Activated CD8-positive, alpha-beta T cell treated with anti-CD3 and anti-CD28 coated beads, Interleukin-2, amount 10 ng/mL, durations not matched to agents 7 days and 5 days (primary cell): ENCODE measurements at places on chromosomes 2 and 18.

DNA sequence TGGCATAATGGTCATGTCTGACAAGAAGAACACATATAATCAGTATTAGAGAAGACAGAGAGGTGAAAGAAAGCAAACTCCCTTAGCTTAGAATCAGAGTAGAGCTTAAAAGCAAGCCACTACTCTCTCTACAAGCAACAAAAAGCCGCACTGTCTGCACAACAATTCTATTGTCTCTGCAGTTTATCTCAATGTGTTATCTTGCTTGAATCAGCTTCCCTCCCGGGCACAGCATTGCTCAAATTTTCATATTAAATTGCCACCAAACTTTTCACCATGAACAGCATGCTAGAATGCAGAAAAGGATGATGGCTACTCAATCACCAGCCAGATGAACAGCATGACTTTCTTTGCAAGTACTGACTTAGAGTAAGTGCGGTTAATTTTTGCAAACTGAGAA lies 356.0 kb upstream of the KYNU start:
- DNase-seq: no peak

DNA sequence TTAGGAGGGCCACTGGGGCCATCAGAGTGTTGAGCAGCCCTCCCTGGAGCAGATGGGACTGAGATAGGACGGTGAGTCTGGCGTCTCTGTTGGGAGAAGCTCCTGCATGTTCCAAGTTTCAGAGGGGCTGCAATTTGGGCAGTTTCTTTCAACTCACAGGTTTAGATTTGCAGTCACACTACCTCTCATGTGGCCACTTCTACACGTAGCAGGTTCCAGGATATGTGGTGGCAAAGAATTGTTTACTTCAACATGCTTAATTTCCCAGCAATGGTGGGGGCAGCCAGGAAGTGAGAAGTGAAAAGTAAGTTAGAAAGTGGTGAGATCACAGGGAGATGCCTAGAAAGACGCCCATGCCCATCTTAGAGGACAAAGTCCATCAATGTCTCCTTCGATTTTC lies 9.3 kb downstream of the NCK2 start:
- DNase-seq: peak; percentile 71

- no peak for DNase-seq
These were observed 7.4 kb upstream of the NTSR2 start for GRCh38 chr2:11677136-11678055.

GRCh38 chr2:235194351-235194750 lies 242.5 kb downstream of the SH3BP4 start:
- no peak for DNase-seq

DNA sequence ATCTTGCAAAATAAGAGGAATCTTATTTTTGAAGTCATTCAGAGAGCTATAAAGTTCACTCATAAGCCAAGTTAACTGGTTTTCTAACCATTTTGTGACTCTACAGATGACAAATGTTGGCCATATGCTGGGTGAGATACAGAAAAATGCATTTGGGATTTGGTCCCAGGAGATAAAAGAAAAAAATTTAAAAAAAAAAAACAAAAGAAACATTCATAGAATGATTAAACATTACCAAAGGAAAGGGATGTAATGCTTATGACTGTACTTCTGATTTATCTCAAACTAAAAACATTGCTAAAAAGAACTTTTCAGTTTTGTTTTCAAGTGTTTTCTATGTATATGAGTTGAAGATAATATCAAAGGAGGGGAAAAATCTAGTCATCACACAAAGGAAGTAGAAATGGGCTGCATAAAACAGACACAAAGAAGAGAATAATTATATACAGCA lies 43.1 kb downstream of the PELI1 start:
- no peak for DNase-seq

DNA sequence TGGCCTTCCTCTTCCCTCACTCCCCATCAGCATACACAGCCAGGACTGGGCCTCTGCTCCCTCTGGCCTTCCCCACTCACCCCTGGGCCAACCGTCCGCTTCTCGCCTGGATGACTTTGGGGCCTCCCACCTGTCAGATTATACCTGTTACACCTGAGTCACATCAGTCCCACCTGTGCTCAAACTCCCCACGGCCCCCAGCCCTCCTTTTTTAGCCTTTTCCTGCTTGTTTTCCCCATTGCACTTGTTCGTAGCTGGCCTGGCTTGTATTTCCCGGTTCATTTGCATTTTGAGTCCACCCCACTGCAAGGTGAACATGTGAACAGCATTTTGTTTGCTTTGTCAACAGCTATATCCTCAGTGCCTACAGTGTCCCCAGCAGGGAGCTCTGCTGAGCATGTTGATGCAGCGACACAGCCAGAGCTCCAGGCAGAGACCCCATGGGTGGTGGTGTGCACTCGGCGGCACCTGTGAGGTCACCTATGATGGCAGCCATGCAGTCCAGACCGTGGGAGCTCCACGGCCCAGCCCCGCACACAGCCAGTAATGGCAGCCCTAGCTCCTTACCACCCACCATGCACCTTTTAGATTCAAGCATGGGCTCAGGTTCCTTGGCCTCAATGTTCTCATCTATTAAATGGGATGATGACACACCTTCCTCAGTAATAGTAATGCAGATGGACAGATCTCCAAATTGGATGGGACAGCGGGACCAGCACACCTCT lies 276.4 kb upstream of the HS6ST1 start:
- DNase-seq: no peak

- DNase-seq: no peak
These were observed 153.3 kb upstream of the KYNU start for GRCh38 chr2:142724186-142724585.

- no peak for DNase-seq
These were observed 16.8 kb upstream of the ANKRD53 start for GRCh38 chr2:70961648-70961994.

- DNase-seq: no peak
These were observed 322.0 kb downstream of the SUCLG1 start for GRCh38 chr2:84137034-84137433.

- no peak for DNase-seq
These were observed 1231.7 kb upstream of the ZEB2 start for GRCh38 chr2:145751629-145752028.

- no peak for DNase-seq
These were observed 155.7 kb downstream of the ALK start for GRCh38 chr2:29765721-29766120.

- no peak for DNase-seq
These were observed 177.7 kb upstream of the TWIST2 start for GRCh38 chr2:238670111-238670585.

- DNase-seq: no peak
These were observed 122.4 kb downstream of the SETBP1 start for GRCh38 chr18:44803019-44803650.

DNA sequence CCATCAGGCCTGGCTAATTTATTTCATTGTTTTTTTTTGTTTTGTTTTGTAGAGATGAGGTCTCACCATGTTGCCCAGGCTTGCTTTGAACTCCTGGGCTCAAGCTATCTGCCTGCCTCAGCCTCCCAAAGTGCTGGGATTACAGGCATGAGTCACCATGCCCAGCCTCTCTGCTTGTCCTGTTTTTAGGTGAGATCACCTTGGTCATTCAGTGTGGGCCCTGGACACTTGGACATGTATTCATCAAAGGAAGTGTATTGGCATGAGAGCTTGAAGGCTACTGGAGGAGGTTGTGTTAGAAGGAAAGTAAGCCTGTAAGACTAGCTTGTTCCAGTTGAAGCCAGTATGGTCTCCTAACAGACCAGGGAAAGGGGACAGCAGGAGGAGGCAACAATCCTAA lies 229.2 kb upstream of the RGPD4 start:
- no peak for DNase-seq

- DNase-seq: no peak
These were observed 11.1 kb upstream of the SLC66A3 start for GRCh38 chr2:11144077-11144737.

- peak; percentile 40 for DNase-seq
These were observed 2.7 kb upstream of the LRP2 start for GRCh38 chr2:169365029-169365480.

DNA sequence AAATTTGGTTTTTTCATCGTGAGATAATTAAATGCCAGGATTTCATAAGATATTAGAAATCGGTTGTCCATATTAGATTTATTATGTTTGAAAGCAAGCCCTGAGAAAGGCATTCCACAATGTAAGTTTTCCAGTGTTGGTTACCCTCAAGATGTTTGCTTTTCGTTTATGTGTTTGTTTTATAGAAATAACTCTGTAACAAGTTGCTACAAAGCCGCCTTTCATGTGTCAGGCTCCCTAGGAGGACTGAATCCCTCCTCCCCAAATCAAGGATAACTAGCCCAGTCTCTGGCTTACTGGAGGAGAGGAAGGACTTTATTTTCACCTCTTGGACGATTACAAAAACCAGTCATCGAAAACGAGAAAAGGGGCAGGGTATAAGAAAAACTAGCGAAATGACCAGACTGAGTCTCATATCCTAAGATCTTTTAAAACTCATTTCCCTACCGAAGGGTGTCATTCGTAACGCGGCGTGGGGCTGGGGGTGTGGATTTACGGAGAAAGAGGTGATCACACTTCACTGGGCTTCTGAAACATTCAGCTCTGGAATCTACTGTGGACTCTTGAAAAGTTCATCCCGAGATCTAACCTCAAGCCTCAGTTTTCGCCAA lies 1.0 kb upstream of the PEX13 start:
- DNase-seq: no peak

DNA sequence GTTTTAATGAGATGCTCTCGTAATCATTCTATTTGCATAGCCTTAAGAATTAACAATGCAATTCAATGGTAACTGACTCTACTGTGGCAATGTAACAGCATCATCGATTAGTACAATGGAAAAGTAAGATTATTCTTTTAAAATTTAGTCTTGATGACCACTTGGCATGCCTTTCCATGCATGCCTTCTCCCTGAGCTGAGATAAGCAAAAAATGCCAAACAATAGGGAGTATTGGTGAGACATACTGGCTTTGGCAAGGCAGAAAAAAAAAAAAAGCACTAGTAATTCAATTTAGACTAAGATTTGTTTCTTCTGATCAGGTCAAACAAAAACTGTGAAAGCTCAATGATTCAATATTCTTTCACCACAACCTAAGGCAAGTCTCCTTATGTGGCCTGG lies 110.8 kb upstream of the TRIB2 start:
- no peak for DNase-seq

GRCh38 chr18:35163014-35163539 lies 77.8 kb upstream of the ZNF397 start:
- no peak for DNase-seq

DNA sequence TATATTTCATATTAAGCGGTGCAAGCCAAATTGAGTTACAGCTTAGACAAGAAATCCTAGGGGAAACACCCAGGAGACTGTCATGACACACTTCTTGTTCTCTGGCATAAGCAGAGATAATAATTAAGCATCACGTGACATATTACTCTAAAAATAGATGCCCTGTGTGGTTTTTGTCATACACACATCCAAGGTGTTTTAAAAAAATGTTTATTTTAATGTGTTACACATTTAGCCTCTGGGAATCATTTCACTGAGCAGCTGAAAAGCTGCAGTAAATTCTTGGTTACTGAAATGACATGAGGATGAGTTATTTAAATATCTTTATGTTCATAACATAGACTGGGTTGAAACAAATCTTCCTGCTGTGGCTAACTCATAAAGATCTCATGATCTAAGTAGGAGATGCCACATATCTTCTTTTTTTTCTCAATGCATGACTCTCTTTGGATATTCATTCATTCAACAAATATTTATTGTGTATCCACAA lies 38.0 kb upstream of the ERMN start:
- DNase-seq: no peak

DNA sequence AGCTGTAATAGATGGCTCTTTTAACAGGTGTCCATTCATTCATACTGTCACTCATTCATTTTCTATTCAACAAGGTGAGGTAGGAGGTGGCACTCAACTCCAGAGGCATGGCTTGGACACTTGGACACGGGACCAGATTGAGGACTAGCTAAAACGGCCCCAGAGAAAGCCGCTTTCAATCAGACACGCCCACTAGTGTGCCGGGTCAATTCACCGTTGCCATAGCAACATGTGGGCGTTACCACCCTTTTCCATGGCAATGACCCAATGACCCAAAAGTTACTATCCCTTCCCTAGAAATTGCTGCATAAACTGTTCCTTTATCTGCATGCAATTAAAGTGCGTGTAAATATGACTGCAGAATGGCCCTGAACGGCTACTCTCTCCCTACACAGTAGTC lies 49.2 kb upstream of the LGALSL start:
- peak; percentile 11 for DNase-seq

DNA sequence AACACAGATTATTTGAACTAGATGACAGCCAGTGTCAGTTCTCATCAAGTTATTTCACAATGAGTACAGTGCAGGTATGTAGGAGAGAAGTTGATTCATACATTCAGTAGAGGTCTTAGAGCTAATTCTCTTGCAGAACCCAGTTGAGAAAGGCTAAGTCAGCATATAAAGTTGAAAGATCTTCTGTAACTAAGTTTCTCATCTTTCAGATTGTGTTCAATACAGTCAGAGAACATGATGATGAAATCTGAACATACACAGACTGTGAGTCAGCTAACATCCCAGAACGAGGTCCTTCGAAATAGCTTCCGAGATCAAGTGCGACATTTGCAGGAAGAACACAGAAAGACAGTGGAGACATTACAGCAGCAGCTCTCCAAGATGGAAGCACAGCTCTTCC lies 41.9 kb upstream of the LIMS1 start:
- no peak for DNase-seq

DNA sequence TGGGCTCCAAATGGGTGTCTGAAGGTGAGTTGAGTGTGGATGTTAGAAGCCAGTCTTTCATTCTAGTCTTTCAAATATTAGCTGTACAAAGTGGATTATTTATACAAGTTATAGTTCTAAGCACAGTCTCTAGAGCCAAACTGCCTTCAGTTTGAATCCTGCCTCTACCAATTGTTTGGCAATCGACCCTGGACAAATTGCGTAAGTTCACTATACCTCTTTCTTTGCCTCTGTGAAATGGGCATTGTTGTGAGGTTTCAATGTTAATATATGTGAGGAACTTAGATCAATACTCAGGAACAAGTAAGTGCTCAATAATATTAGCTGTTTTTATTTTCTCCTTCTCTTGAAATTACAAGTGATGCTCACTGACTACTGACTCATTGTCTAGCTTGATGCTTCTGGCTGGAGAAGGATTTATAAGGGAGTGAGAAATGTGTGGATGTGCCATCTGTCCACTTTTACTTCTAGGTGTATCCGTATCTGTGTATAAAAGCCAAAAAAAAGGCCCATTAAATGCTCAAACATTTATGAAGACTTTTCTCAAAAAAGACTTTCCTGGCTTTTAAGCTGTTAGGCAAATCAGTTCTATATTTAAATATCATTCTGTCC lies 48.1 kb upstream of the RAPH1 start:
- no peak for DNase-seq

DNA sequence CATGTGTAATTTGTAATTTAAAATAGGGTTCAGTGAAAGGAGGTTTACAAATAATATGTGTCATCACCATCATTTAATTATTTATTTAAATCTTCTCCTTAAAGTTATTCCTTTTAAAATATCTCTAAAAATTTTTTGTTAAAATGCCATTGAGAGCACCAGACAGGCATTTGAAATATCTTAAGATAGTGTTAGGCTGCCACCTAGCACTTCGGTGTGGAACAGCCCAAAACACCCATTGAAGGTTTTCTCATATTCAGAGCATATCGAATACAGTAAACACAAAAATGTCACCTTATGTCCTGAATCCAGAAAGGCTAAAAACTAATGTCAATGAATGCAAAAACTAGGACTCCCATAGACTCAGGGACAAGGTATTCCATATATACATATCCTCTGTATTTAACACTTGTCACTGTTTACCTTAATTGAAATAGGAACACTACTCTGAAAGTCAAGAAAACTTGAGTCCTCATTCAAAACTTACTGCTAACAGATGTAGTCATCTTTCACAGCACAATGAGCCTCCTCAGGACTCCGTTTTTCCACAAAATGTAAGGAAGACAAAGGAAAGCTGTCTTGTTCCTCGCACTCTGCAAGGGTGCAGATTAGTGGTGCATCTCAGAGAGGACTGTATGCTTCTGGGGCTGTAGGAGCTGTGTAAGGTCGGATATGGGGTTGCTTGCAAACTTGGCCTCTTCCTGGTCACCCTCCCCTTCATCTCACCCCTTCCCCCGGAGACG lies 329.5 kb downstream of the PAX3 start:
- DNase-seq: no peak
